NCI-H510A (cell line): ENCODE measurements at places on chromosomes 12 and 14.

DNA sequence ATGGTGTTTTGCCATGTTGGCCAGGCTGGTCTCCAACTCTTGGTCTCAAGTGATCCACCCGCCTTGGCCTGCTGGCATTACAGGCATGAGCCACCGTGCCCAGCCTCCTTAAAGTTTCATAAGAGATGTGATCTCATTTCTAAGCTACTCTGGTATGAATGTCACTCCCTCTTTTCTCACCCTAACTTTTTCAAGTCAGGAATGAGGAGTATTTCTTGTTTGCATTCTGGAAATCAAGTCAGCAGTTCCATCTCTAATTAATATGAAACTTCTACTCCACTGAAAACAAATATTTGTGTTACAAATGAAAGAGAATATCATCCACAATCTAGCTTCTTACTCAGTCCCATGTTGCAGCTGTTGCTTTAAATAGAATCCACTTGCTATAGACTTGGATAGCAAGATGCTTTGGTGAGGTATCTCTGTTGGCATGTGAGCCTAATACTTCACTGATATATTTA is 61.3 kb downstream of the ARF6 start:
- no peak for DNase-seq

- no peak for DNase-seq
Measured at GRCh38 chr14:84657911-84658310, 872.0 kb upstream of the FLRT2 start.

GRCh38 chr12:10121278-10121677 is 8.7 kb downstream of the CLEC7A start:
- no peak for DNase-seq

DNA sequence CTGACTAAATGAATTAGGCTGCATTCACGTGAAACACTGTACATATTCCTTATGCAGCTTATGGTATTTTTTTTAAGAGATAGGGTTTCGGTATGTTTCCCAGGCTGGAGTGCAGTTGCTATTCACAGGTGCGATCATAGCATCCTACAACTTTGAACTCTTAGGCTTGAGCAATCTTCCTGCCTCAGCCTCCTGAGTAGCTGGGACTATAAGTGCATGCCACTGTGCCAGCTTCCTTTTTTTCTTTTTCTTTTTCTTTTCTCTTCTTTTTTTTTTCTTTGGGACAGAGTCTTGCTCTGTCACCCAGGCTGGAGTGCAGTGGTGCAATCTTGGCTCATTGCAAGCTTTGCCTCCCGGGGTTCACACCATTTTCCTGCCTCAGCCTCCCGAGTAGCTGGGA is 35.8 kb upstream of the SPPL3 start:
- no peak for DNase-seq

- DNase-seq = no peak
Measured at GRCh38 chr12:27340971-27341370, 8.3 kb downstream of the BMAL2 start.

- DNase-seq = no peak
Measured at GRCh38 chr14:30993071-30993470, 32.4 kb upstream of the AP4S1 start.

GRCh38 chr12:126507231-126507630 is 1442.0 kb downstream of the AACS start:
- DNase-seq = no peak

GRCh38 chr14:99664058-99664936 is 19.4 kb downstream of the HHIPL1 start:
- DNase-seq = no peak

GRCh38 chr14:74549588-74549987 is 56.0 kb downstream of the ISCA2 start:
- no peak for DNase-seq

DNA sequence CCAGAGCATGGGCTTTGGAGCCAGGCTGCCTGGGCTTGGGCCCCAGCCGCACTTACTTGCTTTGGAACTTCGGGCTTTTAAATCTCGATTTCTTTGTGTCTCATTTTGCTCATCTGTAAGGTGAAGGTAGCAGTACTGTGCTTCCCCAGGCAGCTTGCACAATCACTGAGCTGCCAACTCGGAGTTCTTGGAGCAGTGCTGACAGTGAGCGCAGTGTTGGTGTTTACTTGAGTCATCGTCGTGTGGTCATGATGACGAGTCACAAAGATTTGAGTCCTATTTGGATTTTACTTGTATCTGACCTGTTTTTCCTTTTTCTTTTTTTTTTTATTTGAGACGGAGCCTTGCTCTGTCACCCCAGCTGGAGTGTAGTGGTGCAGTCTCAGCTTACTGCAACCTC is 31.3 kb upstream of the ATF1 start:
- DNase-seq = no peak

GRCh38 chr12:121536054-121536898 is 44.5 kb downstream of the KDM2B start:
- peak; percentile 76 for DNase-seq

DNA sequence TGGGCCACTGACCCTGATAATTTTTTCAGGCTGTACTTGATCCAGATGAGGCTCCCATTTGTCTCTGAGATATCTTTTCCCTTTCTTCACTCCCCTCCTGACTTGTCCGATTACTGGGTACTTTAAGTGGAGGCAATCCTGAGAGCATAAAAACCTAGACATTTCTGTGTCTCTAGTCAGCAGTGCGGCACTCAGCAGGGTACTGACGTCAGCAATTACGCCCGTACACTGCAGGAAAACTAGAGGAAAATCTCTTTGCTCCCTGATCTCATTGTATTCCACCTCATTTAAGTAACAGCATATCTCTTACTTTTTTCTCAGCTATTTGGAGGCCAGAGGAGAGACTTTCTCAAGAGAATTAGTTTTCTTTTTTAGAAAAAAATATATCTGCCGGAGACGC is 315.5 kb upstream of the OR4E1 start:
- no peak for DNase-seq

DNA sequence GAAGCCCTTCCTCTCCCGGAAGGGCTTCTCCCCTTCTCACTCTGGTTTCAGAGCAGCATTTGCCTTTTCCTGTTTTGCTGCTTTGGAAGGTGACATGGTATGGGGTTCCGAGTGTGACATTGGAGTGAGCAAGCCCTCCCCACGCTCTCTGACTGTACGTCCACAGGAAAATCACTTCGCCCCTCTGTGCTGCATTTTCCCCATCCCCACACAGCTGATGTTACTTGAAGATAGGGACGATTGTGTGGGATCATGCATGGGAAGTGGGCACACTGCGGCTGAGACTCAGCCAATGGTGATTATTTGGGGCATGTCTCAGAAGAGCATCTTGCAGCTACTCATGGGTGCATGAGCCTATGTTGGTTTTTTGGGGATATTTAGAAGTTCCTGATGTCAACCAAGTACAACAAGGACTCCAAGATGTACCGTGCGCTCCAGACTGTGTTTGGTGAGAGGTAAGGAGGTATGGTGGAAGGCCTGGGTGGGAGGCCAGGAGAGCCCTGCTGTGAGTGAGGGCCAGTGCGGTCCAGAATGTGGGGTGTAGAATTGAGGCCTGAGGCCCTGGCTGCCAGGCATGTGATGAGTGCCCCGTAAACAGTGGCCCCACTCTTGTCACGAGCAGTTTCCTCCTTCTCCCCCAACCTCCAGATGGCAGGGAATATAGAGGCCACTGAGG is 15.1 kb downstream of the CYP46A1 start:
- DNase-seq = no peak

DNA sequence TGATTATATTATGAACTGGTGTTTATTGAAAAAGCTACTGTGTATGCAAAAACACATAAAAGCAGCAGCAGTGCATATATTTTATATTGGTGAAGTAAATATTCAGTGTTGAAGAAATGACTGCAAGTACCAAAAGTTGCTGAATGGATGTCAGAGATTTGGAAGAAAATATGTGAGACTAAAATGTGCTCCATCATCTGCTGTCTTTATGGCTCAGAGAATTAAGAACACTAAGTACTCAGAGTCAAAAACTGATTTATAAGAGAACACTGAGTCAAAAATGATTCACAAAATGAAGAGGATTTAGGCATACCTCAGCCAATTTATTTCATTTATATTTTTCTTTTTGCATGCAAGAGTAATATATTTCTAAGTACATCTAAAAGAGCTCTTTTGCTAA is 86.3 kb upstream of the PDZRN4 start:
- no peak for DNase-seq

DNA sequence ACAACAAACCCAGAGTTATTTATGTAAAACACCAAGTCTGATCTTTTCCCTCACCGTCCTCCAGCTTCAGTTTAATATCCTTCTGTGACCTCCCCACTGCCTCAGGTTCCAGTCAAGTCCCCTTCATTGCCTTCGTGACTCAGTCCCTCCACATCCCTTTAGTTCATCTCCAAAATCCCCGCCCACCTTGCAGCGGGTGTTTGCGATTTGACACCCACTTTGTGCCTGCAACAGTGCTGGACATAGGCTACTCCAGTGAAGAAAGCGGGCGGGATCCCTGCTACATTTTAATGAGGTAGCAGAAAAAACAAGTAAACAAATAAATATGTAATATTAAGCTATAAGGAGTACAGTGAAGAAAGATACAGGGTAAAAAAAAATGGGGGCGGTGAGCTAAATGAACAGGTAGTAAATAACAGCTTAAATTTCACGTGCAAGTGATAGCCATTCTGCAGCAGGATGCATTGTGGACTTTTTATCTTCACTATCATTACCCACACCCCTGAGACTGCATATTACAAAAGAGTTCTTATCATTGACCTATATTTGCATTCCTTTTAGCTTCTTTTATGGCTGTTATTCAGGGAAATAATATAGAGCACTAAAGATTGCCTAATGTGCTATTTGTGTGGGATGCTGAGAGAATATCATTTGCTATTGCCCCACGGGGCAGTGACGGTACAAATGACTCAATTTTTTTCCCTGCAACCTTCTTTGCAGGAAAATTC is 222.8 kb upstream of the NUDT4 start:
- DNase-seq = no peak

DNA sequence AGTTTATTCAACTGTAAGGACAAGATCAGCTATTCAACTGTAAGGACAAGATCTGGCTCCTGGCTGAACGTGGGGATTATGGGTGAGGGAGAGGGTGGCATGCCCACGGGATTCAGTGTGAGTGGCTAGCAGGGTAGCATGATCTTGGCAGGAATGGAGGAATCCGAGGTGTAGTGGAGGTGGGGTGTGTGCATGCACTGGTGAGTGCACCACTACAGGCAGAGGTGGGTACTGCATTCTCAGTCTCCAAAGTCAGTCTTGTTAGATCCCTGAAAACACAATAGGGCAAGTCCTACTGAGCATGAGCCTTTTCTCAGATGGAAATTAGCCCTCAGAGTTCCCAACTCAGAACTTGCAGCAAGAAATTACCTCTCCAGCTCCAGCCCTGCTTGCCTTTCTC is 32.2 kb upstream of the DCD start:
- no peak for DNase-seq

DNA sequence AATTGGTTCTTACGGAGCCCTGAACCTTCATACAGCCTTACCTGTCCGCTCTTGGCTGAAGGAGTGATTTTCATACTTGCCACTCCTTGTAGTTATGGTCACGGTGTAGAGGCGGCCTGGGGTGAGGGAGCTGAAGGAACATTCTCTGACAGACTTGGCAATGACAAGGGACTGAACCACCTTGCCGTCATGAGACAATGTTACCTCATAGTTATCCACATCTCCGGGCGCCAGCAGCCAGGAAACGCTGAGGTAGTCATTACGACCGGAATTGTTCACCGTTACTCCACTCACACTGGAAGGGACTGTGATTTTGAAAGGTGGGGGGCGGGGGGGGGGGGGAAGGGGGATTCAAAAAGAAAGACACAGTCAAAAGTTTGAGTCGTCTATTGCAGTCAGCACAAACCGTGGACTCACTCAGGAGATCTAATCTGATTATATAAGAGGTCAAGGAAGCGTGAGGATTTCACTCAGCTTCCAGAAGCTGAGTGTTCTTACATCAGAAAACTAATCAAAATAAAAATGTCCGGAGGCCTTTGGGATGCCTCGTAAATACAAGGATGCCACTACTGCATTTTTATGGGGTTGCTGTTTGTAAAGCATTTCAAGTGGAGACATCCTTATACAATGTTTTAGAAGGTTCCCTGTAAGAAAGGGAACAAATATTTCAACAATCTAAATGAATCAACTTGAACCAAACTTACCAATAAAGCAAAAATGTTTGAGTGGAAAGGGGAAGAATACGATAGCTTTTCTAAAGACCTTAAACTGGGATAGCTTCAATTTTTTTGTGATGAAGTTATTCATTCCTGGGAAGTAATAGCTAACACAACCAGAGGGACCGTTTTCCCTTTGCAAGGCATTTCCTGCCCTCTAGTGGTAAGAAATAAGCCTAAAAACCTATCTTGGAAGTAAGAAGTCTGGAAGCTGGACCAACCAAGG is 60.6 kb downstream of the PTPRB start:
- peak; percentile 46 for DNase-seq

- no peak for DNase-seq
Measured at GRCh38 chr14:22622255-22622654, 21.9 kb downstream of the OR6J1 start.

DNA sequence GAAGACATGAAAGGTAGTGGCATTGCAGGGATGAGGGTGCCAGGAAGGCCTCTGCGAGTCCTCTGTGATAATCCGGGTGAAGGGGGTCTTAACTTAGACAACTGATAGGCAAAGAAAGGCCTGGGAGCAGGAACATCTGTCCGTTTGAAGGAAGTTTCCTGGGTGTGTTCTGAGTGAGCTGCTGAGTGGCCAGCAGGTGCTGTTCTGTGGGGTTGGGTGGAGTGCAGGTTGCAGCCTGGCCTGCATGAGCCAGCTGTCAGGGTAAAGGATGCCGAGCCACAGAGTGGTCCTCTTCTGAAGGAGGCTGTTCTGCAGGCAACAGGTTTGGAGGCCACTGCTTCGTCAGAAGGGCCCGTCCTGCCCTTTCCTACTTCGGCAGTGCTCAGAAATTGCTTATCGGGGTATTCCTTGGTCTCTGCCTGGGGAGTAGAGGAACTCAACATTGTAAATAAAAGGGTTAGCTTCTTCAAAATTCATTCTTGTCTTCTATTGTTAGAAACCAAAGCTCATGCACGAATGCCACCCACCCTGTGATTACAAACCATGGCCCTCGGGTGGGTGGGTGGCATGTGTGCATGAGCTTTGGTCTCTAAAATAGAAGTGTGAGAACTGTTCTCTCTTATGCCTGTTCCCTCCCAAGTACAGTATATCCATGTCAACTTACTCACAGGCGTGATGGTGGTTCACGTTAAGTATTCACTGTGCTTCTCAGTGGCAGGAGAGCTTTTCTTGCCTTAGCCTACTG is 118.9 kb downstream of the CHST11 start:
- peak; percentile 36 for DNase-seq

DNA sequence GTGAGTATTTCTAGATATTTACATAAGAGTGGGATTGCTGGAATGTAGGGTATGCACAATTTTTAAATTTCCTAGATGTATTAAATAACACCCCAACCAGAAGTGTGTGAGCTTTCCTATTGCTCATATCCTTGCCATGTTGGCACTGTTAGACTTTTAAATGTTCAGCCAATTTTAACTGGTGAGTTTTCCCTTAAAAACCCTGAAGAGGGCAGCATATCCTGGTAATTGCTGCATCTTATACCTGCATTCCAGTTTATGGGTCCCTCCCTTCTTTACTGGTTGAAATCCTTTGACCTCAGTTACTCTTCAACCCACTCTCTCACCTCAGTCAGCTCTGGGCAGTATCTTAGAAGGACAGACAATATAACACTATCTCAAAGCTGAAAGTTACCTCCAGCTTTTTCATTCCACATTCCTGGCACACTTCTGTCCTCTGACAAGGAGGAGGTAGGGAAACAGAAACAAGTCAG is 270.6 kb downstream of the PAWR start:
- peak; percentile 17 for DNase-seq

GRCh38 chr12:130879212-130879686 is 7.4 kb downstream of the RAN start:
- no peak for DNase-seq

GRCh38 chr12:109054520-109054919 is 2.1 kb downstream of the USP30 start:
- no peak for DNase-seq
